ENCODE measurements at places on chromosomes 6 and 20.

DNA sequence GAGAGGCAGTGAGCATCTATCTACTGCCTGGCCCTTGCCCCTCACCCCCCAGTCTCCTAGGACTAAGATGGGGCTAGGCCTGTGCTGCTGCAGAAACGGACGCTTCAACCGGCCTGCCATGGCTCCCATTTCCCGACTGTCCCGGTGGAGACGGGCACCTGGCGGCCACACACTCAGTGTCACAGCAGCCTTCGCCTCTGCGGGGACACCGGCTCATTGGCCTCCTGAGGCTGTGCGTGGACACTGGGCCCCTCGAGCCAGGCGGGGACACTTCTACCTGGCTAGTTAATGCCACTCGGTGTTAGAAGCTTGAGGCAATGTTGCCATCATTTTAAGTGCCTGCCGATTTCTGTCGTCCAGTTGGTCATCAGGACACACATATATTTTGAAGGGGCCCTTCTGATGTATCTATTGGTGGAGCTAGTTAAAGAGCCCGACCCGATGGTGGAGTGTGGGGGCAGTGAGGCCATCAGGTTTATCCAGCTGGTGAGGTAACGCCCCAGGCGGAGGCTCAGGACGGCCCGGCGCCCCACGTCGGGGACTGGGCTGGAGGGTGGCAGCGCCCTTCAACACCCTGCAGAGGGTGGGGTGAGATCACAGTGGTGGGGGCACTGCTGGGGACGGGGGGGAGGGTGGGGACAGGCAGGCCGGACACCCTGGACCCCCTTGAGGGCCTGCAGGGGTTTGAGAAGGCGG, 58.9 kb upstream of the GATA5 start:
- no peak for DNase-seq

- peak; percentile 24 for DNase-seq
Measured at GRCh38 chr6:127464881-127465459, 5.8 kb upstream of the KIAA0408 start.

DNA sequence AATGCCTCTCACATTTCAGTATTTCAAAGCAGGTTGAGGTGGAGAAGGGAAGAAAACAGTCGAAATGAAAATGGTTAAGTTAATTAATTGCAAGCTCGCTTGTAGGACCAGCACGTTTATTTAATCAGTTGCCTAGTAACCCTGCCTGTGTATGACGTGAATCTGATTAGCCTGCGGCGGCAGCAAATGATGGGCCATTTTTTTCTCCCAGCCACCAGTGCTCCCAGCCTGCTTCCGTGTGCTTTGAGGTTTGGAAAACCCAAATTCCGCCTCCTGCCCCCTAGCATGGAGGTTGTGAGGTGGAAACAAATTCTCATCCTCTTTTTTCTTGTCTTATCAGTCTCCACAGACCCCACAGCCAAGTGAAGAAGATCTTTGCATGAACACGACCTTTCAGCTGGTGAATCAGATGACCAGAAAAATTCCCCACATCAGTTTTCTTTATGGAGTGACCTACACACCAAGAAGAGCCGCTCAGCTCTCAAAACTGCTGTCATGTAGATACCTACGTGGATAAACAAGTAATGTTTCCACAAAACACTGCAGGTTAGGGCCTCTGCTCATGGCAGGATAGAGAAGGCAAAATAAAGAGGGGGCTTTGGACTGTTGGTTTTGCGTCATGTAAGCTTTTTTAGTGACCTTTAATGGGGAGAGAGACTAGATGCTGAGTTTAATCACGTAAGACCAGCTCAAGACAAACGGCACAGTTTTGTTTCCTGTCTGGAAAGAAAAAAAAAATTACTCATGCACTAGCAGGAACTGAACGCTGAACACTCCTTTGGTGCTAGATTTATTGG, 572.9 kb upstream of the NOX3 start:
- DNase-seq = no peak

DNA sequence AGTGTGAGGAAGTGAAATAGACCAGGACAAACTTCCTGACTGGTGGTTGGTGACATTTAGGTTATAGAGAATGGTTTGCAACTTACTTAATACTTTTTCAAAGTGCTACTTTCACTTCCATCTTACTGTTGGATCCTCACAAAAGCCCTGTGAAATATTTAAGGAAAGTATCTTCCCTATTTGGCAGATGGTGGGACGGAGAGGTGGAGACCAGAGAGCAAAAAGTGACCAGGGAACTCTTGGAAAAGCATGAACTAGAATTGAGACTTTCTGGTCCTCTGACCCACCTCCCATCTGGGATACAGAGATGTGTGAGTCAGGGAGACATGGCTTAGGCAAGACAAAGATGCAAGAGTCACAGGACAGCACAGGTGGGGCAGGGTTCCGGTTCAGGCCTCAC, 3.0 kb downstream of the TRIM10 start:
- DNase-seq = no peak

DNA sequence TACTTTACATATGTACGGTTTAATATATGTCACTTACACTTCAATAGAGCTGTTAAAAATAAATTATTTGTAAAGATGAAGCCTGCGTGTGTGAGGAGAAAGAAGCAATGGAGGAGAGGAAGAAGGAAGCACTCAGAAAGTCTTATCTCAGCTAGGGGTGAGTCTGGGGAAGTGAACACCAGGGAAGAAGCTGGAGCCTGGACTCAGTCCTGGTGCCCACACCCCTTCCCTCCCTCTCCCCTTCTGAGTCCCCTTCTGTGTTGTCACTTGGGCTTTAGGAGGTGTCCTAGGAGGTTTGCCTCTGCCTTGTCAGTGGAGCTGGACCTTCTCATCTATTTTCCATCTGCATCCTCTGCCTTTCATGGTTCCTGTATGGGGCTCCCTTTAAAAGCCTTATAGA, 1.9 kb downstream of the SIRPB2 start:
- no peak for DNase-seq

- no peak for DNase-seq
Measured at GRCh38 chr20:56565511-56565910, 32.5 kb downstream of the FAM209B start.

- no peak for DNase-seq
Measured at GRCh38 chr20:13442986-13443385, 195.7 kb downstream of the TASP1 start.

DNA sequence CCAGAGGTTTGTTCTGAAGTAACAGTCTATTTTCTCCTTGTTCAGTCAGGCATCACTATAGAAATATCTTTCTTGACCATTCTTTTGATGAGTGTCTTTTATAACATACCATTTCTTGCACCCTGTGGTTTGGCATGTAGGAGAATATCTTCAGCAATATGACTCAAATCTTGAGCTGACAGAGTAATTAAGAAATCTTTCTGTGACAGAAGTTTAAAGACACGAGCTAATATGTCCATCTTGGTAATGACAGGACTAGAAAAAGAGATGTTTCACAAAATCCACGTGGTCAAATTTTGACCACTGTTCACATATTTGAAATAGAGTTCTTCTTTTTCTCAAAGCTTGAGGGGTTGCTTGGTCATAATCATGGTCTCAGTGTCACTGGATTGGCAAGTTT, 149.9 kb downstream of the MYB start:
- no peak for DNase-seq

- no peak for DNase-seq
Measured at GRCh38 chr6:92559003-92559402, 860.4 kb downstream of the EPHA7 start.

DNA sequence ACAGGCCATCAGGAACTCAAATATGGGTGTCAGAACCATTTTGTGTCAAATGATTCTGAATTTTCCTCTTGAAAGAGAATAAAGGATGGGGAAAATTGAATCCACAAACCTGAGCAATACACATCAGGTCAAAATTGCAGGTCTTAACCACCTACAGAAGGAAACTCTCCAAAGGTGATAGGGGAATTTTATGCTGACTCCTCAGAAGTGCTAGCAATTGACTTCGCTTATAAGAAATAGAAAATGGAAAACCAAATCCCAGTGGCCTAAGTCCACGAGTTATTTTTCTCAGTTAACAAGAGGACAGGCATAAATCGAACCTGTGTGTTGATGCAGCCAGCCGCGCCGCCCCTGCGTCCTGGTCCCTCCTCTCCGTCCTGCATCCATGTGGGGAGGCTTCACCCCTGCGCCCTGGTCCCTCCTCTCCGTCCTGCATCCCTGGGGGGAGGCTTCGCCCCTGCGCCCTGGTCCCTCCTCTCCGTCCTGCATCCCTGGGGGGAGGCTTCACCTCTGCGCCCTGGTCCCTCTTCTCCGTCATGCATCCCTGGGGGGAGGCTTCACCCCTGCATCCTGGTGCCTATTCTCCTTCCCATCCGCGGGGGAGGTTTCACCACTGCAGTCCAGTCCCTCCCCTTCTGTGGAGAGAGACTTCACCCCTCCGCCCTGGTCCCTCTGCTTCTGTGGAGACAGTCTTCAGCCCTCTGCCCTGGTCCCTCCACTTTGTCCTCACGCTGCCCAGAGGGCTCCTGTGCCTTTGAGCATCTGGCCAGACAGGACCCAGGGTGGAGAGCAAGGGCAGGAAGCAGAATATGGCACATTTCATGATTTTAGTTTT, 230.3 kb downstream of the SMOC2 start:
- no peak for DNase-seq

GRCh38 chr20:37303637-37304036, 14.2 kb downstream of the MANBAL start:
- DNase-seq = no peak

DNA sequence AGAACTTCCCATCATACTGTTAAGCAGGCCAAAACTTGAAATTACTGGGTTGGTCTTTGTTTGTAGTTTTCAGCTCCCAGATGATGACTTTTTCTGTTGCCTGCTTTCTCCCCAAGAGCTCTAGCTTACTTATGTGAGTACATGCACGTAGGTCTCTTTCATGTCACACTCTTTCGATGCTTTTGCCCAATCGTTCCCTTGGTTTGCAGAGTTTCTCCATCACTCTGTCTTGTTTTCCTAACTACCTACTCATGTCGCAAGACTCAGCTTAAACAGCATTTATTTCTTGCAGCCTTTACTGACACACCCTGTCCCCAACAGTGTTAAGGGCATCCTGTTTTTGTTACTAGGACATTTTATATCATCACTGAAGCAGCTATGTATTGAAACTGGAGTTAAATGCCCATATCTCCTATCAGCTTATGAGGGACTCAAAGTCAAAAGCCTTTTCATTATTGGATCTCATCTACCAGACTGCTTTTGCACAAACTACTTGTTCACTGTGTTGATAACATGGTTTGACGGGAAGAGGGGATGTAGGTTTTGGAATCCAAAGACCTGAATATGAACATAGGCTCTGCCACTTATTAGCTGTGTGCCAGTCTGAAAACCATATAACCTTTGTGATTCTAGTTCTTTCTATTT, 2.9 kb downstream of the ARG1 start:
- no peak for DNase-seq

GRCh38 chr6:11553824-11554223, 16.3 kb downstream of the TMEM170B start:
- no peak for DNase-seq

- no peak for DNase-seq
Measured at GRCh38 chr6:36113703-36114102, 16.6 kb upstream of the MAPK13 start.

DNA sequence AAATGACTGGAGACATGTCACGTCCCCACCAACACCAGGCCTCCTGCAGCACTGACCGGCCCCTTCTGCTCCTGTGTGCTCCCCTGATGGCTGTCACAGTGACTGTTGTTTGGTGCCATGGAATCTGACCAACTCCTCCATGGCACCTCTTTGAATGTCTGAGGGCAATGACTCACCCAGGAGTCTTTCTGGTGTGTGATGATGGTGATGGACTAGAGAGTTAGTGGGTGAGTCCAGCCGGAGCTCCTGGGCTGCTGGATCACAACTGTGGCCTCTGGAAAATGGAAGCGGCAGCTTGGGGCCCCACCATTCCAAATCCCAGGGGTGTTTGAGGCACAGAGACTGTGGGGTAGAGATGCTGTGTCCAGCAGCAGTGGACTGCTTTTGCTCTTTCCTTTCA, 133.3 kb downstream of the TFAP2C start:
- DNase-seq = no peak

DNA sequence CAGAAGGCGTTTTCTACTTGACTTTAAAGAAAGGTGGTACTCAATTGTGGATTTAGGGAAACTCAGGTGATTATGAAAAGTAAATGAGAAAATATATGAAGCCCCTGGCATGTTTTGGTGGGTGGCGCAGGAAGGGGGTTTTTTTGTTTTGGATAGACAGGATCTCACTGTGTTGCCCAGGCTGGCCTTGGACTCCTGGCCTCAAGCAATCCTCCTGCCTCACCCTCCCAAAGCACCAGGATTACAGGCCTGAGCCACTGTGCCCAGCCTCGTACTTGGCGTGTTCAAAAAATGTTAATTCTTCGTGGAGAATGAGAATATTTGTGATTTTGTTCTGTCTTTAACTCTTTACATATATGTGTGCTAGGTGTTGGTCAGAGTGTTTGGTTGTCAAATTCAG, 32.1 kb upstream of the C20orf144 start:
- no peak for DNase-seq

DNA sequence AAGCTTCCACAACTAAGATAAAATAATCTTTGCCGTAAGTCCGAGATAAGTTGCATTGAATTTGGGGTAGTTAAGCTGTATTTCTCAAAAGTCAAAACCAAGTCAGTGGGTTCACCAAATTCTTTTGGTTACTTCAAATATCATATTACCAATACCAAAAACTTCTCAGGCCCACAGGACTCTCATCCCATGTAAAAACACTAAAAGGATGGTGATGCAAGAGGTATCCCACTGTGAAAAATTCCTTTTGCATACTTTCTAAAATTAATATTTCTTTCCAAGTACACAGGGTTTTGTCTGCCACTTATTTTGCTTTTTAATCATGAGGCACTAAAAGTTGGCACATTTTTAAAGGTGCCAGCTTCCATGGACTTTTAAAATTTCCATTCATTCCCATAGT, 151.3 kb downstream of the GJA10 start:
- DNase-seq = no peak
